ENCODE measurements at places on chromosomes 2 and 18.

GRCh38 chr18:26252411-26252810 lies 26.2 kb downstream of the TAF4B start:
- DNase-seq, result no peak

- DNase-seq, result no peak
Measured at GRCh38 chr18:46412916-46413315, 244.1 kb downstream of the LOXHD1 start.

GRCh38 chr2:42187886-42188285 lies 18.7 kb downstream of the EML4 start:
- no peak for DNase-seq

DNA sequence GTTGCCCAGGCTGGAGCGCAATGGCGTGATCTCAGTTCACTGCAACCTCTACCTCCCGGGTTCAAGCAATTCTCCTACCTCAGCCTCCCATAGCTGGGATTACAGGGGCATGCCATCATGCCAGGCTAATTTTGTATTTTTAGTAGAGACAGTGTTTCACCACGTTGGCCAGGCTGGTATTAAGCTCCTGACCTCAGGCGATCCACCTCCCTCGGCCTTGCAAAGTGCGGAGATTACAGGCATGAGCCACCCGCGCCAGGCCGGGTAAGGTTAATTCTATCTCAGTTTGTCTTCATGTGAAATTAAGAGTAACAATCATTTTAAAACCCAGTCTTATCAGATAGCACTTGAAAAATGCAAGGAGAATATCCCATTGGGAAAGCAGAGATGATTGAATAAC lies 1681.7 kb upstream of the DDX18 start:
- DNase-seq, result no peak

DNA sequence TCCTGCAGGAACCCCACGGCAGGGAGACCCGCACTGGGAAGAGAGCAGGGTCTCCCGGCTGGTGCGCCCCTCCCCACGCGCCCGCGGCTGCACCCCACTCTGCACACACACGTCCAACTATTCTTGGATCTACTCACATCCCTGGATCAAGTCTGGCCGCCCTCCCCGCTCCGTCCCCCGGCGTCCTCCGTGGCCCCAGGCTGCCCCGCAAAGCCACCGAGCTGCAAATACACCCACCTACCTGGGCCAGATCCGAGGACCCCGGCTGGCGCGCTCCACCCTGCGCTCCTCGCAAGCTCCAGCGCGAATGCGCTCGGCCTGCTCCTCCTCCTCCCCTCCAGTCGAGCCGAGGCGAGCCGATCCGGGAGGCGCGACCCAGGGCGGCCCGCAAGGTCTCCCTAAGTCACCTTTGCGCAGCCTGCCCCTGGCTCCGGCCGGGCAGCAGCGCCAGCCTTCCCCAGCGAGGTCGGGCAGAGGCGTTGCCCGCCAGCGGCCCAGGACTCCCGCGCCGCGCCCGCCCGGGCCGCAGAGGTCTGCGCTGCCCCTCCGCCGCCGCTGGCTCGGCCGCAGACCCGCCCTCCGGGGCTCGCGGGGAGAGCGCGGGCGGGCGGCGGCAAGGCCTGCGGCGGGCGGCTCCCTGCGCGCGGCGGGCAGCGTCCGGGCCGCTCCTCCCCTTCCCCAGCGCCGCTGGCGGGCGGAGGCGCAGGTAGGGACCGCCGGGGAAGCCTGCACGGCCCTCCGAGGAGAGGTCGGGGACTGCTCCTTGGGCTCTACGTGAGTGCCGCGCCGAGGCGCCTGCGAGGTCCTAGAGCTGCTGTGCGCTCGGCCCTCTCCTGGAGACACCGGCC lies 126.0 kb downstream of the OSBPL1A start:
- DNase-seq, result no peak

- no peak for DNase-seq
Measured at GRCh38 chr2:226969417-226970080, 133.7 kb downstream of the RHBDD1 start.

GRCh38 chr2:63053889-63054602 lies 3.4 kb downstream of the OTX1 start:
- no peak for DNase-seq

DNA sequence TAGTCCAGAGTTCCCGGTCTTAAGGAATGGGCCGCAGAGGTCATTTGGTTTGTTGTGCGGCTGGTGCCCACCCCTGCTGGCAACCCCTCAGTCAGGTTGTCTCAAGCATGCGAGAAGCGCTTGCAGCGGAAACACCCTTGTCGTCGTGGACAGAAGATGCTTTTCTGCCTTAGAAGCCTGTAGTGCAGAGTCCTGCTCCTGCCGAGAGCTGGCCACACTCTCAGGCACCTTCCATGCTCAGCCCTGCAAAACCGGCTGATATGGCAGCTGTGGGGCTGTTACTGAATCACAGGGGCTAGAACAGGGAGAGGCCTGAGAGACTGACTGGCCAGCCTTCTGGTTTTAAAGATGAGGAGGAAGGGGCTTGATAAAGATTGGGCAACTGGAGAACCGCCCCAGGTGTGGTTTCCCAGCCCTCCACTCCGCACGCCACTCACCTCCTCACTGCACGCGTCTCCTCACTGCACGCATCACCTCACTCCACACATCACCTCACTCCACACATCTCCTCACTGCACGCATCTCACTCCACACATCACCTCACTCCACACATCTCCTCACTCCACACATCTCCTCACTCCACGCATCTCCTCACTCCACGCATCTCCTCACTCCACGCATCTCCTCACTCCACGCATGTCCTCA lies 103.6 kb downstream of the USP40 start:
- no peak for DNase-seq

- no peak for DNase-seq
Measured at GRCh38 chr2:224268441-224268840, 133.5 kb downstream of the FAM124B start.

GRCh38 chr2:226873826-226874225 lies 38.0 kb downstream of the RHBDD1 start:
- DNase-seq, result peak; percentile 24

DNA sequence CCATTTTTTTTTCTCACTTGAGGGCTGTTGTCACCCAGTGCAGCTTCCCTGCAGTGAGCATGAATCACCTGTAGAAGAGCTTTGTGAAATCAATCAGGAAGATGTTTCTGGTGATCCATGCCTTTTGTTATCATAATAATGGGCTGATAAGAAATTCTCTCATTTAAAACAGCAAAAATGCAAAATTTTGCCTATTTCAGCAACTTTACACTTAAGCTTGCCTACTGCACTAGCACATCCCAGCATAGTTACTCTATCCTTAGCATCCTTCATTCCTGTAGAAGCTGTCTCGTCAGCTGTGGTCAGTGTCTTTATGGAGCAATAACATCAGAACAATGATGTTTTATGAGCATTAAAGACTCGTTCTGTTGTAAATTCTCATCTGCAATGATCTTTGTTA lies 178.6 kb upstream of the ZNF804A start:
- no peak for DNase-seq

GRCh38 chr18:78741381-78742217 lies 238.0 kb upstream of the SALL3 start:
- DNase-seq, result no peak

DNA sequence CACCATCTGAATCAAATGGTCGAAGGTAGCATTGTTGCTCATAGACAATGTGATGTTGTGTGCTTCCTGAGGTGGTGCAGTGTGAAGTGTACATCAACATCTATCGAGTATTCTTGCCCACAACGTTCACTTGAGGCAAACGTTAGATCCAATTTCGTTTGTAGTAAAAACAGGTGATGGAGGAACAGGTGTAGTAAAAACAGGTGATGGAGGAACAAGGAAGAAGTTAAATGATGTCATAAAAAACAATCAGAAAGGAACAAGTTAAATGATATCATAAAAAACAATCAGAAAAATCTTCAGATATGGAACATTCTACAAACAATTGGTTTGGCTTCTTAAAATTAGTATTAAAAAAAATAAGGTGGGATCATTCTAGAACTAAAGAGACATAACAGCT lies 11.3 kb downstream of the WDR7 start:
- no peak for DNase-seq

DNA sequence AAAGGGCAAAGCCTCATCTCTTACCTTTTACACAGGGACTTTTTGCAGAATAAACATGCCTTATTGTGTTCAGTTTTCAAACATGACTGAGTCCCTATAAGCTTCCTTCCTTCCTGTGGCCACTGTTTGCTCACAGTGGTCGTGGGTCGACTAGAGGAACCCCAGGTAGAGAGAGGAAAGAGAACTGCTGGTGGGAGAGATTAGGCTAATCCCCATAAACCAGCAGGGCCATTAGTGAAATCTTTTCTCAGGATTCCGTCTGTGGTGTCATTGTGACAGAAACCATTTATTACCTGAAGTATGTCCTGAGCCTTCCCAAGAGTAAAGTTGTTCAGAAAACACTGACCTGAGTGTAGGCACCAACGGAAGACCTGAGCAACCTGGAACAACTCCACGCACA lies 21.3 kb upstream of the BOD1L2 start:
- no peak for DNase-seq

DNA sequence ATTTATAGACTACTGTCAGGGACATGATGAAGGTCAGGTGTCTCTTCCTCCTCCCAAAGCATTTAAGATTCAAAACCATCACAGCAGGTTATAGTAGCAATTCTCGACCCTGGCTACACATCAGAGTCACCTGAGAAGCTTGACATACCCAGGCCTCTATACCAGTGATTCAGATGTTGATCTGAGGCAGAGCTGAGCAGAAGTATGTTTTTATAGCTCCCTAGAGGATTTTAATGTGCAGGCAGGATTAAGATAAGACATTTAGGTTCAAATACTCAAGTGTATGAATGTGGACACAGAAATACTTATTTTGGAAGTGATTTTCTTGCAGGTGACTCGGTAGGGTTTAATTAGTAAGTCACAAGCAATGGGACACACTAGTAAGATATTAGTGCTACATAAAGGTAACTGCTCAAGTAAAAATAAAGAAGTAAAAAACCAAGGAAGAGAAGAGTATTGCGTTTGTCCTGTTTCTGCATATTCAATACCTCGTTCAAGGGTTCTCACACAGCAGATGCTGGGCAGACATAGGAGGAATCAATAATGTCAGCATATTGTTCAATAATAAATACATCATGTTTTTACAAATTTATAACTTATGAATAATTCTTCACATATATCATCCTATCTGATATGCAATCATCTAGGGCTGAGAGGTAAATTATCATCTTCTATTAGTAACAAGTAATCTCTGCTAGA lies 7.0 kb downstream of the GCFC2 start:
- DNase-seq, result no peak

DNA sequence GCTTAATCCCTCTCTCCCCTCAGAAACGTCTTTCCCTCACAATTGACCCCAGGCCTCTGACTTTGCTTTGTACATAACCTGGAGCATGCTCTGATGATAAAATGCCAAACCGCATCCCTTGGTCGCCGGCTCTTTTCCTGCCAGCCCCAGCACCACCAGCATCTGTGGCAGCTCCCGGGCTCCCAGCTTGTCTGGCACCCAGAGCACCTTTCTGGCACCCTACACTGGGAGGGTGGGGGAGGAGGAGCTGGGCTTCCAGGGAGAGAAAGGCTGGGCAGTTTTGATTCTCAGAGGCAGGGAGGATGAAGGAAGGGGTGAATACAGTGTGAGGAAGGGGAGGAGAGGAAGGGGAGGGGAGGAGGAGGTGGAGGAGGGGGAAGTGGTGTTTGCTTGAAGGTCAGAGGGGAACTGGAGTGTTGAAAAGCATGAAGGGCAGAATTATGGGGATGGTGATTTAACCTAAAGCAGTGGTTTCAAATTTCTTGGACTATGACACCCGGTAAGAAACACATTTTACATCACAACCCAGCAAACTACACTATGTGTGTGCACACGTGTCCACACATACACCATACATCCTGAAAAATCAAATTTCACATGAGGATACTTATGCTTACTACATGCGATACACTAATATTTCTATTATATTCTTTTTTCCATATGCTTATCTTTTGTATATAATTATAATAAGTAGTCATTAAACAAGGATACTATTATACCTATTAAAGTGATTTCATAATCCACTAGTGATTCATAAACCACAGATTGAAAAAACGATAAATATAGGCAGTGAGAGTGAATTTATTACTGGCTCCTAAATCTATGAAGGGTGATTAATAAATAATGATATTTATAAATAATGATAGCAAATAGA lies 30.0 kb upstream of the IGFBP2 start:
- no peak for DNase-seq

GRCh38 chr18:63098018-63098981 lies 221.3 kb downstream of the BCL2 start:
- no peak for DNase-seq

DNA sequence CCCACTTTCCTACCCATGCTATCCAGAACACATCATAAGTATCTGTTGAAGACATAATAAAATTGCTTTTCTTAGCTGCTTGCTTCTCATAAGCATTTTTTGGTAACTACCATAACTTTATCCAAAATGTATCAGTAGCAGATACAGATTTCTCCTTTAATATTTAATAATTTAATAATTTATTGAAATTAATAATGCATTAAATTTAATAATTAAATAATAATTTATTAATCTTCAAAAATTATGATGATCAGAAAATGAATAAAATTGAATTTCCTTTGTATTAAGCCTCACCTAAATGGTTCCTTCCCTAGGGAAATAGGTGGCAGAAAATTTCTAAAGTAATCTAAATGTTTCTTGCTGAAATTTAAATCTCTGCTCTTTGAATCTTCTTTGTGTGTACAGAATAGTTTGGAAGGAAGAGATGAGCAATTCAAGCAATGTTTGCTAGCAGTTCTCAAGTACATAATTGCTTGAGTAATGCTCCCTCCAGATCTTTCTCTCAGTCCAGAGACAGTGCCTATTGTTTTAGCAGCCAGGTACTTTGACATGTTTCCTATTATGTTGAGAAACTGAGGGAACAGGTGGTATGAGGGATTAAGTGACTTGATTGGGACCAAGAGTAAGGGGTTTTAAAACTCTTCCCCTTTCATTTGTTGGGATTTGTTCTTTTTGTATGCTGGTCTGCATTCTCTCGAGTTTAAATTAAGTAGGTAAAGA lies 123.1 kb upstream of the CYP26B1 start:
- no peak for DNase-seq

DNA sequence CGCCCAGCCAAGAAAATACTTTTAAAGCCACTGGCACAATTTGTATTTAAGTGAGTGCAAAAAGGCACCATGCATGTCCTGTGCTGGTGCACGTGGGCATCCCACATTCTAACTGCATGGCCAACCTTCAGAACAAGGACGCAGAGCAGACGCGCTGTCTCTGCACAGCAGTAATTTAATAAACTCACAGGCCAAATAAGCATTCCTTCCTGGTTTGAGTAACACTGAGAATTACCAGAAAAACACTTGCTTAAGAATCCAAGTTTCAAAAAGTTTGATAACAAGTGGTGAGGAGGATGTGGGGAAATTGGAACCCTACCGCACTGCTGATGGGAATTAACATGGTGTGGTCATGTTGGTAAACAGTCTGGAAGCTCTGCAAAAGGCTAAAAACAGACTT lies 38.7 kb downstream of the RPL31 start:
- no peak for DNase-seq

- no peak for DNase-seq
Measured at GRCh38 chr2:200306931-200307723, 634 bp downstream of the SPATS2L start.

- DNase-seq, result no peak
Measured at GRCh38 chr18:22346401-22346952, 71.2 kb downstream of the CTAGE1 start.

DNA sequence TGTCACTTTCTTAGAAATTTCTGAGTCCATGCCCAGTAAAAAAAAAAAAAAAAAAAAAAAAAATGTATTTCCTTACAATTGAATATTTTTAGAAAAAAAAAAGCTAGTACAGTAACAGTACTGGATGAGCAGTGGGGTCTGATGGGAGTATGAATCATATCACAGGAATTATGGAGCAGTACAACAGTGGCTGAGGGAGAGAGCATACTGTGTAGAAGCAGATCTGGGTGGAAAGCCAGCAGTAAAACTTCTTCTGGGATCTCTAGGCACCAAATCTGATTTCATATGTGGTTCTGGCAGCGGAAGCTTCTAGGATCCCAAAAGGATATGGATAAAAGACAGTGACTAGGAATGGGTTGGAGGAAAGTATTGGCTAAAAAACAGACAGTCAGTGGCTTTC lies 414.9 kb upstream of the FSHR start:
- no peak for DNase-seq
